Activated T-helper 1 cell treated with Interleukin-2 at 50 U/mL for 16 hours (primary cell): ENCODE measurements at places on chromosomes 3 and 15.

- DNase-seq, result no peak
Measured at GRCh38 chr15:41559239-41559782, 299 bp downstream of the TYRO3 start.

DNA sequence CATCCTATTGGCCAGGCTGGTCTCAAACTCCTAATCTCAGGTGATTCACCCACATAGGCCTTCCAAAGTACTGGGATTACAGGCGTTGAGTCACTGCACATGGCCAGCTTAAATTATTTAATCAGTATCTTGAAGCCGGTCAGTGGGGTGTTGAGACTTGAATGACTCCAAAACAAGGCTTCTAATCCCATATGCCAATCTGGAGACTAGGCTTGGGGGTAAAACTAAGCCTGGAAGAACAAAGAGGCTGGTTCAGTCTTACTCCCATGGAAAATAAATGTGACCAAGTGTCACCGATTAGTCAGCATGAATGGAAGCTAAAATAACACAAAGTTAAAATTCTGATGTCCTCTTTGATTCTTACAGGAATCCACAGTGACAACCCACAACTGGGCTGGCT lies 509.1 kb downstream of the FOXP1 start:
- no peak for DNase-seq

- DNase-seq, result no peak
Measured at GRCh38 chr3:16770021-16770420, 114.7 kb upstream of the PLCL2 start.

DNA sequence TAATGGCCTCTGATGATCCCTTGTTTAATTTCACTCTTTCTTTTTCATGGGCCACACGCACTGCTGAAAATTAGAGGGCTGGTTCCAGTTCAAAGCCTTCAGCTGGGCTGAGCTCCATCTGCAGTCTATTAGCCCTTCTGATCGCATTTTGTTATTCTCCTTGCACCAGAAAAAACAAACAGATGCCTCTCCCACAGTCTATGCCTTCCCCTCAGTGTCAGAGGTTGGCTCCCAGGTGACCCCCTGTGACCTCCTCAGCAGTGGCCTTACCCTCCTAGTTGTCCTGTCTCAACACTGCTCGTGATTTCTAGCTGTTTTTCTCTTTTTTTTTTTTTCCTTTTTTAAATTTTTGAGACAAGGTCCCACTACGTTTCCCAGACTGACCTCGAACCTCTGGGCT lies 77.1 kb upstream of the PRTG start:
- no peak for DNase-seq

DNA sequence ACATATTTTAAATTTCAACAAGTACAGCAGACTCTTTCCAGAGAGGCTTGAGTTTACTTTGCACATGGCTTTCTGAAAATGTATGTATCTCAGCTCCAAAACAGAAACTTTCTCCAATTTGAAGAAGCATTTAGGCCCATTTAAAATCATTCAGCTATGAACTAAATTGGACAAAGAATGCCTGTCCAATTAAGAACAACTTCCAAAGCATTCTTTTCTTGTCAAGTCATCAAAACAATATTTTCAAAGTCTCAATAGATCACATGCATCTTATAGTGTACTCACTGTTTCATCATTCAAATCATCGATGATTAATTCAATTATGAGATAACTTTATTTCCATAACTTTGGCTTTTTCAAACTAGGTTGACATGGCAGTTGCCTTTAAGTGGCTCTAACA lies 95.2 kb downstream of the KBTBD8 start:
- DNase-seq, result no peak

GRCh38 chr3:88478460-88478859 lies 328.7 kb downstream of the C3orf38 start:
- no peak for DNase-seq

DNA sequence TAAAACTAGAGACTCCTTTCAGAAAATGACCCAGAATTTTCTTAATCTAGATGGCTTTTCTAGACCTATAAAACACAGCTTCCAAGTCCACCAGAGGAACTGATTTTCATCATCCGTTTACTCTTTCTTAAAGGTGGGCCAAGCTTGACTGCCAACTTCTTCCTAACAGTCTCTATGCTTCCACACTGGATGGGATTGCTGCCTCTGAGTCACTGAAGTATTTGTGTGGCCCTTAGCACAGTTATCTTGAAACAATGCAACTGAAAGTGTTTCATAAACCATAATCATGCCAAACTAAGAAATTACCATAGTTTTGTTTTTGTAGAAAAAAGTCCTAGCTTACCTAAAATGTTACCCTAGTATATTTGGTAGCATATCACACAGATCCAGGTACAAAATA lies 985.7 kb downstream of the TUSC7 start:
- no peak for DNase-seq

- DNase-seq, result no peak
Measured at GRCh38 chr15:91561371-91562100, 292.0 kb upstream of the SLCO3A1 start.

DNA sequence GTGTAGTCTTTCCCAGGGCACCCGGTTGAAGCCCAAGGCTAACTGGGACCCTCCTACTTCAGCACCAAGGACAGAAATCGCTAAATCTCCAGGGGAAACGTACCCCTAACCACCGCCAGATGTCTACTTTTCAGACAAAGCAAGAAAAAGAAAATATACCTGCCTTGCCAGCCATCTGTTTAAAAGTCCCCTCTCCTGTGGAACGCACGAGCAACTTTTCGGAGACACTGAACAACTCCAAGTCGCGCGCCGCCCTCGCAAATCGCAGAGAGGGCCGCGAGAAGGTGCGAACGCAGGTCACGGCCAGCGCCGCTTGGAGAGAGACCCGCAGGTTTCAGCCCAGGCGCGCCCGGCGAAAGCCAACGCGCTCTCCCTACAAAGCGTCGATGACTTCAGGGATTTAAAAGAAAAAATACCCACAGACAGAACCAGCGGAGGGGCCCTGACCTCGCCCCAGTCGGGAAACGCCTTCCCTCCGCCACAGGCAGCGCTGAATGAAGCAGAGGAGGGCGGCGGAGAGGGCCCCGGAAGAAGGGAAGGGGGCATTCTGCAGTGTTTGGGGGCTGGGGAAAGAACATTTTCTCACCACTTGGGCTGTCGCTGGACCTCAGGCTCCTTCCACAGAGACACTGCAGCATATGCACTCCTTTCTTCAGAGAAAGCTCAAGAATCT lies 213.1 kb downstream of the FGF12 start:
- no peak for DNase-seq

- no peak for DNase-seq
Measured at GRCh38 chr3:161332792-161333191, 38.5 kb downstream of the SPTSSB start.

- DNase-seq, result no peak
Measured at GRCh38 chr3:58679974-58680666, 13.5 kb upstream of the FAM3D start.

- DNase-seq, result no peak
Measured at GRCh38 chr15:35246451-35246850, 161.4 kb upstream of the NANOGP8 start.

DNA sequence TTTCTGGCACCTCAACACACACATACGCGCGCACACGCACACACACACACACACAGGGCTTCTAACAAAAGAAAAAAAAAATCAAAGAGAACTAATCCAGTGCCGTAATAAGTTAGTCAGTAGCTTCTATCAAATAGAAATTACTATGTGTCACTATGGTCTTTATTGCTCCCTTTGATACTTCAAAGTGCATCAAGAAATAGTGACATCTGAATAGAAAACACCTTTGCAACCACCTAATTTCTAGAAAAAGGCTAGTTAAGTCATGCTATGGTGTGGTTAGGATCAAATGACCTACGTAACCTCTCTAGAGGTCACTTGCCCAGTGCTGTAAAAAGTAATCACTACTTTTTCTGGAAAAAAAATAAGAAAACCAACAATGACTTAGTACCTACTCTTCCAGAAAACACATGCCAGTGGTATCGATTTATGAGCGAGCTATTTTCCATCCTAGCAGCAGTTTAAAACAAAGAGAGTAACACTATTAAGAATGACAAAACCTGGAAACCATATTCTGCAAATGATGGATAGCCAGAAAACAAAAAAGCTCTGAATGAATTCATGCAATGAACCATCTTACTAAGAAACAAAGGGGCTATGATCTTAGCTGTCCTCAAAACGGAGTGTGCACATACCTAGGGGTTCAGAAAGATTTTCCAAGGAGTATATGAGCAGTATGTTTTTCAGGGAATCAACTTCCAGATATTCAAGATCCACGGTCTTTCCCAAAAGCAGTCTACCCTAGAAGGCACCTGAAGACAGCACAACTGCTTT lies 6.8 kb downstream of the AVEN start:
- DNase-seq, result no peak

DNA sequence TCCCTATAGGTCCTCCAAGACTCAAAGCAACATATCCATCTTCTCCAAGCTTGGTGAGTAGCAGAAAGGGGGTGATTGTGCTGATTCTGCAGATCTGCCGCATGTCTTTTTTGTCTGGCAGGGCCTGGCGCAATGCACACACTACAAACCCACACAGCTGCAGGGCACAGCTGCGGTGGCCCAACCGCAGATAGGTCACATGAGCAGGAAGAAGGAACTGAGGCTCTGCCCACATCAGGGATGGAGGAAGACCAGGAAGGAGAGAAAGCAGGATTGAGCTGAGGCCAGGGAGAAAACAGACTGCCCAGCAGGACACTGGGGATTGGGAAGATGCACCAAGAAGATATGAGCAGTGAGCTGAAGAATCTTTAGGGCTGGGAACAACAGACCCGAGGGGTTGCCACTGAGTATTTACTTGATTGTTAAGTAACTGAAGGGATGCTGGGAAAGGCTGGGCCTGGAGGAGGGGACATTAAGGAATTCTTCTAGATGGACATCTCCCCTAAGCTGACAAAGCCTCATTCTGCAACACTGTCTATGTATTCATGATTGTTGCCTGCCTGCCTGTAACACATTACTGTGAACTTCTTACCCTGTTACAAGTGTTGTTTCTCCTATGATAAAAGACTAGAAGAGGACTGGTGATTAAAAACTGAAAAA lies 126.7 kb downstream of the MYLK start:
- no peak for DNase-seq

- DNase-seq, result no peak
Measured at GRCh38 chr3:129621626-129622225, 15.2 kb upstream of the PLXND1 start.

GRCh38 chr3:37198996-37199395 lies 24.6 kb upstream of the LRRFIP2 start:
- DNase-seq, result no peak

DNA sequence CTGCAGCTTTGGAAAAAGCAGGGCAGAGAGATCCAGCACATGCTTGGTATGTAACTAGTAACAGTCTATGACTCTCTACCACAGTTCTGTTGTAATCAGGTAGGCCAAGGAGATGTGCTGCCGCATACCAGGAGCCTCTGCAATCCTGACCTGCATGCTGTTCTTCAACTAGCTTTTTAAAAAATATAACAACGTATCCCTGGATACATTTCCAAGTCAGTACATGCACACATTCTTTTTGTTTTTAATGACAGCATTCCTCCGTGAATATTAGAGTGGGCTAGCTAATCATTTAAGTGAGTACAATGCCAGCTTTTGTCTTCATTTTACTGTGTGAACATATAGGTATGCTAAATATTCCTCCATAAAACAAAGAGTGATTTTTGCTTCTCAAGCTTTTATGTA lies 437.8 kb downstream of the RBMS3 start:
- no peak for DNase-seq

- DNase-seq, result no peak
Measured at GRCh38 chr3:119601154-119601553, 3.5 kb downstream of the PLA1A start.

GRCh38 chr15:36954486-36954885 lies 145.9 kb downstream of the MEIS2 start:
- DNase-seq, result no peak

GRCh38 chr3:56616478-56617006 lies 59.6 kb downstream of the CCDC66 start:
- no peak for DNase-seq
